M059J (cell line): ENCODE measurements at places on chromosomes 6 and 20. TPM values are rescaled to one million over a fixed set of nuclear protein-coding genes. Genes with fewer than 3 reads are reported as not detected.

The FLRT3 gene
- 0.27 and 0.79 TPM in 2 replicates for total RNA-seq

DNA sequence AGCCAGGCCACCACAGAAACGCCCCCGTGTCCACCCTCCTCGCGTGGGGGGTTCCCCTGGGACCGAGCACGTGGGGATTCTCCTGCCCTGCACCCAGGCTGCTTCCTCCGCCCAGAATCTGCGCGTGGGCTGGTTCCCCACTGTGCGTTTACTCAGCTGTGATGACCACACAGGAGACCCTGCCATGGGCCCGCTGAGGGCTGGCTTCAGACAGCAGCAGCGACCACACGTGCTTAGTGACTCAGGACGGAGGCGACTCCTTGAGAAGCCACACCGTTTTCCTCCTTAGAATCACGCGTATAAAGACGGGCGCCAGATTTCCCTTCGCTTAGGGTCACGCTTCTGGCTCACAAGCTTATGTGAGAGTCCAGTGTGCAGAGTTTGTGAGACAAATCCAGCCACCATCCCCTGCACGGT is 63.9 kb upstream of the PDE10A start:
- no peak for DNase-seq

- no peak for DNase-seq
Observed at GRCh38 chr6:159098636-159099106, 53.9 kb upstream of the TAGAP start.

GRCh38 chr20:56166781-56167465 is 81.6 kb upstream of the MC3R start:
- DNase-seq = peak; percentile 6

DNA sequence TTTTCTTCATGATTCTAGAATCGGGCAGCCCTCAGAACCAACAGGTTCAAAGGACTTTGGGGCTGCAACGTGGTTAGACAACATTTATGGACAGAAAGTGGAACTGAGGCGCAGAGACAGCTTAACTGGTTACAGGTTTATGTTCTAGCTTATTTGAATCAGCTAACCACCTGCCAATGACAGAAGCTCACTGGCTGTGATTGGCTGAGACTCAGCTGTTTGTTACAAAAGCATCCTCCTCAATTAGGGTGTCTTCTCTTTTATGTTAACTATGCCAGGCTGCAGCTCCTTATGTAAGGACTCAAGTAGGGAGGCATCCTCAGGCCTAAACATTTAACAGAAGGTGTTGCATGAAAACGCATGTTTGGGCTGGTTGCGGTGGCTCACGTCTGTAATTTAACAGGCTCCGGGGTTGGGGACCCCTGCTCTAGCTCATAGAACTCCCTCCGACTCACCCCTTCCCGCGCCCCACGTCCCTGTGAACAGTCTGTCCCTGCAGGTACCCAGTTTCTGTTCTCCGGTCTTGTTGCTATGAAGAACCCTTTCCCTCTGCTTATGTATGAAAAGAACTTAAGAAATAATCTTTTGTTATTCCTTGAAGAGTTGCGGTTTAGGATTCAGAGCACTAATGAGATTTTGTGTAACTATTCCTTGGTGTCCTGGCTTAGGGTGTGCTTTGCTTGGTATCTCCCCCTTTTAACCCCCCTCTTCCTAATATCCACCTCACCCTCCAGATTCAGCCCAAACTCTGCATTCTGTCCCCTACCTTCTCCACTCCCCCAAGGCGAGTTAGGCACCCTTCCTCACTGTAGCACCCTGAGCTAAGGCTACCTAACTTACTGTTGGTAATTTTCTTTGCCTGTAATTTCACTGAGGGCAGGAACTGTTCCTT is 1.2 kb upstream of the TMEM181 start:
- DNase-seq = no peak

DNA sequence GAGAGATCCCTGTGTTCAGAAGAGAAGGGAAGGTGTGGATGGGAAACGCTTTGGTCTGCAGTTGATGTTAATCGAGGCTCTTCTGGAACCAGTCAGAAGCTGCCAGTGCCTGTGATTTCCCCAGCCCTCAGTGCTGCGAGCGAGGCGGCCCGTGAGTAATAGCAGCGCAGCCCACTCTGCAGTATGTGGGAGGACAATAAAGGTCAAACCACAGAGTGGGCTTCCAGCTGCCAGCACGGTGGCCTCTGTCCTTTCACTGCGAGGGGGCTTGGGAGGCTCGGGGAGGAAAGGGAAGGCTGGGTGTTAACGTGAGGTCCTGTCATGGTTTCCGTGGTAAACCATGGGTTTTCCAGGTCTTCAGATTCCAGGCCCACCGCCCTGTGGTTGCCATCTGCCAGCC is 32.3 kb upstream of the TAGAP start:
- no peak for DNase-seq
